B cell (primary cell): ENCODE measurements at places on chromosomes 4 and X. TPM values are rescaled to one million over a fixed set of nuclear protein-coding genes. Genes with fewer than 3 reads are reported as not detected.
A peak's percentile ranks its signal among the peaks of the same experiment; 100 is the strongest.

The MAP9 gene
- 16.3 and 19.1 TPM in 2 replicates for total RNA-seq

GRCh38 chr4:55617587-55618197 is 18.4 kb downstream of the NMU start:
- no peak for DNase-seq
- no peak overlapping the region for H3K27ac ChIP-seq
- H3K36me3 ChIP-seq: no peaks in the 10 kb centered on the region
- H3K27me3 ChIP-seq: no peaks in the 10 kb centered on the region

- DNase-seq: no peak
- no peaks in the 10 kb centered on the region for H3K36me3 ChIP-seq
- no peaks in the 10 kb centered on the region for H3K4me1 ChIP-seq
- H3K27me3 ChIP-seq: no peaks in the 10 kb centered on the region
- H3K4me3 ChIP-seq: no peak overlapping the region
- no peak overlapping the region for H3K27ac ChIP-seq
These were observed 5.2 kb downstream of the CXCL1 start for GRCh38 chr4:73874386-73874785.

- no peak overlapping the region for H3K4me3 ChIP-seq
- H3K4me1 ChIP-seq: peaks cover 27% of the 10 kb centered on the region
- H3K27ac ChIP-seq: no peak overlapping the region
These were observed 2.4 kb downstream of the FRAS1 start for GRCh38 chr4:78059524-78059889.

The PFKFB1 gene
- 0.47 and 0.56 TPM in 2 replicates for total RNA-seq

DNA sequence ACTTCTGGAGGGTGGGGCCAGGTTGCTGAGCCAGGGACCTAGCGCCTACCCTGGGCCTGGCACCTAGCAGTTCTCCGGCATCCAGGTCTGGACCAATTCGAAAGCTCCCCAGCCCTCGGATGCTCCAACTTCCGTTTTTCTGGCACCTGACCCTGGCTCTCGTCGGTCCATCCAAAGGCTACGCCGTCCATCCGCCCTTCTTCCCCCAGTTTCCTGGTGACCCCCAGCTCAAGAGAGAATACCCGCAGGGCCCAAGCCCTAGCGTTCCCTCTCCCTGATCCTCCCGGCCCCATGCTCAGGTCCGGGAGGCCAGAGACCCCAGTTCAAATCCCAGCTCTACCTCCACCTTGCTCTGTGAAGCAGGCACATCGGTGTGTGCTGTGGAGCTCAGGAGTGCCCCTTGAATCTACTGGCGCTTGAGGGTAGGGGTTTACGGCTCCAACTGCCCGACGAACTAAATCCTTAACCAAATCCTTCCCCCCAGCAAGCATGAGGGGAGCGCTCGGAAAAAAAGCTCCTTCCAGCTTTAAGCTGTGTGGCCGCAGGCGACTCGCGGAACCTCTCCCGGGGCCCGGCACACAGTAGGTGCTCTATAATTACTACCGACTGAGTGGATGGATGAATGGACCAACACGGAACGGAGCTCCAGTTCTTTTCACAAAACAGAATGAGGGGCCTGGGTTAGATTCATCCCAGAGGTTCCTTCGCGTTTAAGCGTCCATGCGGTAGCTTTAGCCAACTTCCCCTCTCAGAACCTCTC is 1.1 kb downstream of the CRMP1 start:
- no peak for DNase-seq
- no peaks in the 10 kb centered on the region for H3K36me3 ChIP-seq
- no peak overlapping the region for H3K4me3 ChIP-seq
- peaks cover 19% of the 10 kb centered on the region for H3K4me1 ChIP-seq
- peaks cover 17% of the 10 kb centered on the region for H3K27me3 ChIP-seq

GRCh38 chr4:15938182-15938581 is 358 bp downstream of the FGFBP1 start:
- H3K36me3 ChIP-seq: no peaks in the 10 kb centered on the region
- no peak overlapping the region for H3K4me3 ChIP-seq

The GYPA gene
- not detected in 2 replicates for total RNA-seq

GRCh38 chr4:97215409-97215941 is 927.8 kb downstream of the STPG2 start:
- no peaks in the 10 kb centered on the region for H3K36me3 ChIP-seq
- H3K4me3 ChIP-seq: no peak overlapping the region
- no peaks in the 10 kb centered on the region for H3K27me3 ChIP-seq
- no peak overlapping the region for H3K27ac ChIP-seq

GRCh38 chr4:142581881-142582280 is 264.2 kb downstream of the INPP4B start:
- H3K36me3 ChIP-seq: no peaks in the 10 kb centered on the region
- H3K27me3 ChIP-seq: no peaks in the 10 kb centered on the region

GRCh38 chr4:38590046-38590445 is 74.0 kb upstream of the KLF3 start:
- H3K27me3 ChIP-seq: no peaks in the 10 kb centered on the region
- H3K36me3 ChIP-seq: no peaks in the 10 kb centered on the region
- H3K4me1 ChIP-seq: no peaks in the 10 kb centered on the region
- no peak for DNase-seq
- H3K4me3 ChIP-seq: no peak overlapping the region

The DGKK gene
- total RNA-seq: not detected in 2 replicates

DNA sequence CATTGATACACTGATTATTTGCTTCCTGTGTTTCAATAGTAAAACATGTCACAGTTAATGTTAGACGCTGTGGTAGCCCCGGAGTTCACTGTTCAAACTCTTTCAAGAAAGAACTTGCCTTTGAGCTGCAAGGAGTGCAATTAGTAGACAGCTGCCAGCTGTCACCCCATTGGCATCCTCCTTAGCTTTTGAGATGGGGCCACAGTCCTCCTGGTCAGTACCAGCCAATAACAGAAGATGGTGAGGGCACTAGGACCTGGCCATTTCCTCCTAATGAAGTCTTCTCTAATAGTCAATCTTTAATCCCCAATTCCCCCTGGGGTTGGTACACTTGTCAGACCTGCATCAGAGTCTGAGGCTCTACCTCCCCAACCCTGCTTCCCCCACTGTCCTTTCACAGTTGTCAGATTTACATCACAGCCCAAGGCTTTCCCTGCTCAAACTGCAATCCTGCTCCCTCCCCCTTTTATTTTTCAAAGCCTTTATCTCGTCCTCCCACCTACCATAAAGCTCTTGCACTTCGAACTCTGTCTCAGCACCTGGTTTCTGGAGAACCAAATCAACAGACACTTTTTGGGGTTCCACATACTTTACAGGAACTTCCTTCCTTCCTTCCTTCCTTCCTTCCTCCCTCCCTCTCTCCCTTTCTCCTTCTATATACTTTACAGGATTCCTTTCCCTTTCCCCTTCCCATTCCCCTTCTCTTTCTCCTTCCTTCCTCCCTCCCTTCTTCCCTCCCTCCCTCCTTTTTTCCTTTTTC is 182.0 kb downstream of the RASL11B start:
- H3K4me3 ChIP-seq: no peak overlapping the region
- H3K27me3 ChIP-seq: no peaks in the 10 kb centered on the region
- no peak overlapping the region for H3K27ac ChIP-seq
- no peak for DNase-seq

The TBX22 gene
- not detected in 2 replicates for total RNA-seq

The CSAG2 gene
- total RNA-seq: not detected in 2 replicates

DNA sequence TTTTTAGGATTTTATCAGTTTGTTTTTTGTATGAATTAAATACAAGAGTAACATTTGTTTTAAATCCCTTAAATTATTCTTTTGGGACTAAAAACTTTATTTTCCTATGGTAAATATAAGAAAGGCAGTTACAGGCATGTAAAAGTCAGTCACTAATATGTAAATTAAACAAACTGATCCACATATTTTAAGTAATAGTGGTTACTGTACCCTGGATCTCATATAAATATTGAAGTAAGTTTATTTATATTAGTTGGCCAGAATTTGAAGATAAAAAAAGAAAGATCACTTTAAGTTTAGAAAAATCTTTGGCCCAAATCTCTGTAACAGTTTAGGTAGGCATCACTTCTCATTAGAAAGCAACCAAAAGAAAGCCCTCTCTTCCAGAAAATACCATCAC is 45.8 kb downstream of the LDB2 start:
- DNase-seq: no peak
- H3K36me3 ChIP-seq: no peaks in the 10 kb centered on the region
- no peaks in the 10 kb centered on the region for H3K4me1 ChIP-seq

DNA sequence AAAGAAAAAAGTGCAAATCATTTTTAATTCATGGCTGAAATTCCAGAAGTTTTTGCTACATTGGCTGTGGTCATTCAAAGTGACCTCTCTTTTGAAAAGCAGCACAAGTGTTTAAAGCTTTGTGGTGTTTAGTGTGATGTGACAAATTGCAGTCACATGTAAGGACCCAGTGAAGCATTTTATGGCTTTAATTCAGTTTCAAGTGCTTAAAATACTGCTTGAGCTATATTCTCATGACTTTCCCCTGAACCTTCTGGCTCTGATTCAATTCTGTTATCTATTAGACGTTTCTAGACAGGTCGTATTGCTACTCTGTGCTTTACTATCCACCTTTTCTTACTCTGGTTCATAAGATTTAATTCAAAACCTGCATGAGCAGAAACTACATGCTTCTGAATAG is 105.8 kb downstream of the FAT4 start:
- DNase-seq: no peak
- no peak overlapping the region for H3K4me3 ChIP-seq
- no peaks in the 10 kb centered on the region for H3K27me3 ChIP-seq
- H3K27ac ChIP-seq: no peak overlapping the region
- no peaks in the 10 kb centered on the region for H3K36me3 ChIP-seq

The ARAP2 gene
- total RNA-seq: 88.0 and 89.0 TPM in 2 replicates

DNA sequence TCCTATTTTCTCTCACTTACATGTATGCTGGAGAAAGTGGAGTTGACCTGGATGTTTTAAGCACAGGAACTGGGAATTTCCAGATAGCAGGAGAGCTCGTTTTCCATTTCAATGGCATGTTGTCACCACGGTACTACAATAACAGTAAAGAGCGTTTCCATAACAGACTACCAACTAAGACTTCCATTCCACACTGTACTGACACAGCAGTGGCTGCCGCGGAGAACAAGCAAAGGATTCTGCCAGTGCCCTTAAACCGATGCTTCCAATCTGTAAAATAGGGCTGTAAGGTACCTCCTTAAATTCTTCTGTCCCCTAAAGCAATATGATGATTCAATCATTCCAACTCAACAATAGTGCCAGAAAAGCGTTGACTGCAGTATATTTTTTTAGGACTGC is 143.9 kb downstream of the KLHL13 start:
- no peaks in the 10 kb centered on the region for H3K4me1 ChIP-seq
- no peak overlapping the region for H3K27ac ChIP-seq
- H3K27me3 ChIP-seq: no peaks in the 10 kb centered on the region

The UCP1 gene
- not detected in 2 replicates for total RNA-seq

DNA sequence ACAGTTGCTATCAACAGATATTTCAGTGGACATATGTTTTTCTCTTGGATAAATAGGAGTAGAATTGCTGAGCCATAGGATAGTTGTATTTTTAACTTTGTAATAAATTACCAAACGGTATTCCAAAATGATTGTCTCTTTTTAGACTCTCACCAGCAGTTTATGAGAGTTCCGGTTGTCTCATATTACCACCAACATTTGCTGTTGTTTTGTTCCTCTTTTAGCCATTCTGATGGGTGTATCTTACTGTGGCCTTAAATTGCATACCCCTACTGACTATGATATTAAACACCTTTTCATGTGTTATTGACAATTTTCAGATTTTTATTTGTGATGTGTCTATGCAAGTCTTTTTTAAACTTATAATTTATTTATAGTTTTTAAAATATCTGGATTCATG is 39.7 kb downstream of the SNX25 start:
- no peak for DNase-seq
- H3K4me3 ChIP-seq: no peak overlapping the region
- H3K36me3 ChIP-seq: peaks cover 3% of the 10 kb centered on the region

The GABRQ gene
- total RNA-seq: not detected in 2 replicates

GRCh38 chr4:102815981-102816380 is 11.4 kb downstream of the UBE2D3 start:
- peak overlapping the region; percentile 35 for H3K27ac ChIP-seq
- peaks cover 53% of the 10 kb centered on the region for H3K4me1 ChIP-seq
- peak; percentile 2 for DNase-seq
- H3K36me3 ChIP-seq: peaks cover 76% of the 10 kb centered on the region

DNA sequence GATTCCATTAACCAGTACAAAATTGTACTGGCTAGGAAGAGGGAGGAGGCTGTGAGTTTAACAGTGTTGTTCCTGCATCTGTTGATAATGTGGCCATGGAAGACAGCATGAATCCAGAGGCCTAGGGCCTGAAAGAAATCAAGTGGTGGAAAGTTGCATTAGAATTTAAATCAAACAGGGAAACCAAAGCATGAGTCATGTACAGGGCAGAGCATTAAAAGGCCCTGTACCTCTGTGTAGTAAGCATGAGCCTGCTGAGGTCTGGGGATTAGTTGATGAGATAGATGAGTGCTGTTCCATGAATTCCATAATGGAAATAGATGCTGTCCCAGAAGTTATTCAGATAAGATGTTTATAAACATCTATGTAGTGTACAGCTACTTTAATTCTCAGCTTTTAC is 58.3 kb downstream of the MID1IP1 start:
- no peaks in the 10 kb centered on the region for H3K27me3 ChIP-seq
- no peaks in the 10 kb centered on the region for H3K36me3 ChIP-seq
- H3K4me3 ChIP-seq: no peak overlapping the region
- DNase-seq: no peak
- no peak overlapping the region for H3K27ac ChIP-seq

The ARR3 gene
- total RNA-seq: not detected in 2 replicates
